ENCODE measurements at places on chromosomes 3 and 15.

- DNase-seq = no peak
Observed at GRCh38 chr3:39548282-39548681, 80.8 kb downstream of the MOBP start.

- no peak for DNase-seq
Observed at GRCh38 chr3:165549665-165550064, 287.6 kb downstream of the BCHE start.

- no peak for DNase-seq
Observed at GRCh38 chr3:77529522-77529921, 489.6 kb downstream of the ROBO2 start.

DNA sequence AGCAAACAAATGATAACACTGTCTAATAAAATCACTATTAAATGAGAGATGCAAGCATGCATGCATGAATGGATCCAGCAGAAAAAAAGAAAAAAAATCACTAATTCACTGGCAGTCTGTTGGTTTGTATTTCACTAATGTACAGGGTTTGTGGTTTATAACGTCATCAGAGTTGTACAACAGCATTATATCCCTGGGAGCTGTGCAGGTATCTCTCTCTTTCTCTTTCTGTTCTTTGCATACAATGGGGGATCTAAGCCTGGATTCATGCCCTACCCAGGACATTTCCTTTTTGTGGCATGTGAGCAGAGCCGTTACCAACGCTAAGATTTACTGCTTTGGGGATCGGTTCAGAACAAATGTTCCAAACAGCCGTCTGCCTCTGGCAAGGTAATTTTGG, 229.5 kb downstream of the SOX2 start:
- no peak for DNase-seq

DNA sequence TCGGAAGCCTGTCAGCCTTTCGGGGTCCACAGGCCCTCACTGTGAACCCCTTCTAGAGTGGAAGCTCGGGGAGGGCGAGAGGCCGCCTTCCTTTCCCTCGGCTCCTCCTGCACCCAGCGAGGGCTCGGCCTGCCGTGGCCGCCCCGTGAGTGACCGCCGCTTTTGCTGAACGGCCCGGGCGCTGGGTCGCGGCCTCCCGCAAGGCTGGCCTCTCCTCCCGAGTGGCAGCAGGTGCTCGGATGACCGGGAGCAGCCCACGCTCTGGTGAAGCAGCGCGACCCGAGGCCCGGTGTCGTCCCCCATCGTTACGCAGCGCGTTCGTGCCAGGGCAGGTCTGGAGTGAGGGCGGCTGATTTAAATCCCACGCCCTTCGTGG, 53.8 kb downstream of the LRRK1 start:
- no peak for DNase-seq
